ENCODE measurements at places on chromosomes 7 and 10. TPM values are rescaled to one million over a fixed set of nuclear protein-coding genes. Genes with fewer than 3 reads are reported as not detected.

Gene PRR15
- total RNA-seq: not detected

Gene SLC26A3
- 12.0 TPM for total RNA-seq

Gene TMEM196
- total RNA-seq: 0.14 TPM

Gene AMPH
- total RNA-seq: 37.9 TPM

Gene CLRN3
- not detected for total RNA-seq

Gene NPFFR1
- total RNA-seq: not detected

Gene OR2A1
- 0.16 TPM for total RNA-seq

Gene PRPS1L1
- not detected for total RNA-seq

Gene SEC61G
- 451 TPM for total RNA-seq

Gene LFNG
- 5.8 TPM for total RNA-seq

Gene ADCY1
- total RNA-seq: 0.71 TPM

Gene SH2B2
- 1.2 TPM for total RNA-seq

Gene CYP2C19
- total RNA-seq: not detected

Gene UPK3BL2
- 0.99 TPM for total RNA-seq

Gene SPDYE2B
- total RNA-seq: not detected

Gene NME8
- total RNA-seq: not detected

Gene MCM10
- total RNA-seq: 0.14 TPM

Gene ASZ1
- total RNA-seq: not detected

Gene CLIP2
- total RNA-seq: 20.7 TPM

Data from sigmoid colon (tissue), 7 donors.